ENCODE measurements at places on chromosomes 3 and 15.
A peak's percentile ranks its signal among the peaks of the same experiment; 100 is the strongest.

DNA sequence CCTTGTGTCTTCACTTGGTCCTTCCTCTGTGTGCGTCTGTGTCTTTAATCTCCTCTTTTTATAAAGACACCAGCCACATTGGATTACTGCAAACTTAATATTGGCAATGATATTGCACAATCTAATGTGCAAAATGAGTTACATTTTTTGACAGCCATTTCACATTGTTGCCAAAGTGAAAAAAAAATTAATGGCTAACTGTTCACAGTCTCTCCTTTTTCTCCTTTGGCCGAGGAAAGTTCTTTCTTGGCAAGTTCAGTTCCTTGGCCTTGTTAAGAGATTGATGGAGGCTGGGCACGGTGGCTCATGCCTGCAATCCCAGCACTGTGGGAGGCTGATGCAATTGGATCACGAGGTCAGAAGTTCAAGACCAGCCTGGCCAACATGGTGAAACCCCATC is 62.2 kb upstream of the ZNF280D start:
- no peak for DNase-seq

DNA sequence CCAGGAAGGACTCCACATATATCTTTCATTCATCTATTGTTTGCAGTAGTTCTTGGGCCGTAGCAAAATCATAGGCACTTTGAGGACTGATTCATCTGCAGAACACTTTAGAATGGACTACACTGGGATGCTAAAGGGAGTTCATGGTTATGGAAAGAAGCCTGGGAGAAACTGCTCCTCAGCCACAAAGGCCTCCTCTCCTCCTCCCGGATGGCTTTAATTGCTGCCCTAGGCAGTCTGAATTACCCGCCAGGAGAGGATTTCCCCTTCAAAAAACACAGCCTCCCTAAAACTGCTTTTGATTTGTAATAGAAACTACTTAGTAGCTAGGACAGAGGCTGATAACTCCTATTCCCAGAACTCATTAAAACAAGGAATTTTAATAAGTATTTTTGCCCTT is 4.6 kb downstream of the TMEM266 start:
- no peak for DNase-seq

GRCh38 chr3:192905980-192906678 is 11.5 kb downstream of the MB21D2 start:
- DNase-seq, result no peak

- DNase-seq, result no peak
Observed at GRCh38 chr3:160226026-160226907, 1.0 kb downstream of the C3orf80 start.

DNA sequence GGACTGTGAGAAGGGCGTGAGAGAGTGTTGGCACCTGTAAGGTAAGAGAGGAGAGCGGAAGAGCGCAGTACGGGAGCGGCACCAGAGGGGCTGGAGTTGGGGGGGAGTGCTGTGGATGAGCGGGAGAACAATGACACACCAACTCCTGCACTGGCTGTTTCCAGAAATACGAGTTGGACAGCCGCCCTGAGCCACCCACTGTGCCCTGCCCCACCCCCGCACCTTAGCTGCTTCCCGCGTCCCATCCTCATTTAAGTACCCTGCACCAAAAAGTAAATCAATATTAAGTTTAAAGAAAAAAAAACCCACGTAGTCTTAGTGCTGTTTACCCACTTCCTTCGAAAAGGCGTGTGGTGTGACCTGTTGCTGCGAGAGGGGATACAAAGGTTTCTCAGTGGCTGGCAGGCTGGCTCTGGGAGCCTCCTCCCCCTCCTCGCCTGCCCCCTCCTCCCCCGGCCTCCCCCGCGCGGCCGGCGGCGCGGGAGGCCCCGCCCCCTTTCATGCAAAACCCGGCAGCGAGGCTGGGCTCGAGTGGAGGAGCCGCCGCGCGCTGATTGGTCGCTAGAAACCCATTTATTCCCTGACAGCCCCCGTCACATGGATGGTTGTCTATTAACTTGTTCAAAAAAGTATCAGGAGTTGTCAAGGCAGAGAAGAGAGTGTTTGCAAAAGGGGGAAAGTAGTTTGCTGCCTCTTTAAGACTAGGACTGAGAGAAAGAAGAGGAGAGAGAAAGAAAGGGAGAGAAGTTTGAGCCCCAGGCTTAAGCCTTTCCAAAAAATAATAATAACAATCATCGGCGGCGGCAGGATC is at the start of gene SOX2:
TSS of gene SOX2 (plus strand) at position 601 of the 811 bp plus-strand sequence. CDS start 436 bp downstream, outside the sequence.
- no peak for DNase-seq

GRCh38 chr15:76328106-76328696 is 8.4 kb upstream of the ISL2 start:
- no peak for DNase-seq

DNA sequence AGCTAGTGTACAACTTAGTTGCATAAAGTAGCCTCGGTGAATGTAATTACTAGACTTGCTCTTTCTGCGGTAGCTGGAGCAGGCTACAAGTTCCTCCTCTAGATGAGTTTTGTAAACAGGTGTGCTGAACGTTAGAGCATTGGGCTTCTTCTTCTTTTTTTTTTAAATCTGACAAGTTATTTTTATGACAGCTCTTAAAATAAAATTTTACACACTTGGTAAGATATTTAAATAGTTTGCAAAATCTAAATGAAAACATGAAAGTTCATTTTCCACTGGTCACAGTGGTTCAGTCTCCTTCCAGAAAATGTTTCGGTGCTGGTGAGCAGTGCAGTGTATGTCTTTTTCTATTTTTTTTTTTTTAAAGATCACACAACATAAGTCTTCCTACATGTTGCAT is 3.0 kb downstream of the CCR9 start:
- DNase-seq, result no peak

DNA sequence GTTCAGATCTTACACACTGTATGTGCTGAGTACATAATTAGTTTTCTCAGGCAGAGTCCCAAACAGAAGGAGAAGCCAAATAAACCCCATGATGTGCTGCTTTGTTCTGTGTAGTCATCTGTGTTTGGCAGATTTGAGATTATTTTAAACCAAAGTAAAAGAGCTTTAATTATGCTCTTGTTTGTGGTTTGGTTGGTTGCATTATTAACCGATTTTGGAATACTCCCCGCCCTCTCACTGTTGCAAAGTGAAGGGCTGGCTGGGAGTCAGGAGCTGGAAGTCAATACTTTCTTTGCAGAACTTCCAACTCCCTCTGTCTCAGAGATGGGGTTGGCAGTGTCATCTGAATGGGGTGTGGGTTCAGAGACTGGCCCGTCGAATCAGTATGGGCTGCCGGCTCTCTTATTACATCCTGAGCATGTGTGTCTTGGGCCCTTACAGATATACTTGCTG is 34.4 kb downstream of the SLCO3A1 start:
- no peak for DNase-seq

- no peak for DNase-seq
Observed at GRCh38 chr3:100402256-100402655, 917 bp downstream of the LNP1 start.

DNA sequence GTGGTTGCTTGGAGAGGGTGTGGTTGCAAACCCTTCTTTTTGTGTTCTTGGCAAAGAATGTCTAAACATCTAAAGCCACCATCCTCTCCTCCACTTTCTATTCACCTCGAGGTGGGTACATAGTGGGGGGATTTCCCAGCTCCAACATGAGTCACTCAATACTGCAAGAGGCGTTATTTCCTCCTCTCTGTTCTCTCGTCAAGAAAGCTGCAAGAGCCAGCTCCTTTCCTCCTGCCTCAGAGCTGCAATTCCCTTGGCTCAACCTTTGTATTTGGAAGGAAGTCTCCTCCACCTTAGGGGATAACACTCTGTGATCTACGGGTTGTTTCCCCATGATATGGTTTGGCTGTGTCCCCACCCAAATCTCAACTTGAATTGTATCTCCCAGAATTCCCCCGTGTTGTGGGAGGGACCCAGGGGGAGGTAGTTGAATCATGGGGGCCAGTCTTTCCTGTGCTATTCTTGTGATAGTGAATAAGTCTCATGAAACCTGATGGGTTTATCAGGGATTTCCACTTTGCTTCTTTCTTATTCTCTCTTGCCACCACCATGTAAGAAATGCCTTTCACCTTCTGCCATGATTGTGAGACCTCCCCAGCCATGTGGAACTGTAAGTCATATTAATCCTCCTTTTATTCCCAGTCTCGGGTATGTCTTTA is 138.4 kb downstream of the PLCL2 start:
- peak; percentile 44 for DNase-seq

DNA sequence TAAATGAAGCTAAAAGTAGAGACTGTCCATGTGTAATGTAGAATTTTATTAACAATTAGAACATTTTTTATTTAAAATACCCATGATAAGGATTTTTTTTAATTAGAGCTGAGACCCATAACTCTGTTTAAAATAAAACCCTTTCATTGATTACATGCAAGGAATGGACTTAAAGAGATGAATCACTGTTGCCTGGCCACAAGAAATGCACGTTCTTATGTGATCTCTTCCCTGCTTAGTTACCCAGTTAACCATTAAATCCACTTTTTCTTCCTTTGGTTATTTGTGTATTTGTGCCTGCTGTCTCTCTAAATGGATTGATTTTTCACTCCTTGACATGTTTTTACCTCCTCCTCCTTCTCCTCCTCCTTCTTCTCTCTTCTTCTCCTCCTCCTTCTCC is 83.3 kb upstream of the SLITRK3 start:
- DNase-seq, result no peak

DNA sequence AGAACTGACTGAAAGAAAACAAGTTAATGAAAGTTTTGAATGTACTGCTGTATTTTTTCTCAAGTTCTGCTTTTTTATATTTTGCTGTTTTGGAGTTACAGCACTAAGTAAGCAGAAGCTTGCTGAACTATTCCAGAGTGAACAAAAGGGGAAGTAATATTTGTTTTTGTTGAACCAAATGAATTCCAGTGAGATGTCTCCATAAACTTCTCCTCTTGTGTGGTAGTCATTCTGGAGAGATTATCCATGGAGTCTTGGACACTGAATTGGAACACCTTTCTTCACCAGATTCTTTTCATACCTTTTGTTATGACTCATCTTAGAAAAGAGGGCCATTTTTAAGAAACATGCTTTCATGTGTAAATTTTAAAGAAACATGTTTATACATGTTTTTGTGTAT is 8.8 kb downstream of the ANKUB1 start:
- no peak for DNase-seq

DNA sequence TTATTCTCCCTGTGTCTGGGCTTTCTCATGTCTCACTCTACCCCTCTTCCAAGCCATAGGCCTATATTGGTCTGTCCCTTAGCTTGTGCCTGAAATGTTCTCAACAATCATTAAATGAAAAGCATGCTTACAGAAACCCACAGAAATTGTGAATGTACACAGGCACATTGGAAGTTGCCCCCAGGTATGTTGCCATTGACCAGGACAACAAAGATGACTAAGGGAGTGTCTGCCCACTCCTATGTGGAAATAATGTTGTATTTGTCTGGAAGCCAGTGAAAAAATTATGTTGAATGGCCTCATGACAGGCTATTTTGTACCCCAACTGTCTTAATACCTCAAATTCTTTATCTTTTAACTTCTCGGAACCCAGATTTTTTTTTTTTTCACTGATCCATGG is 102.0 kb downstream of the TPRG1 start:
- DNase-seq, result no peak

- no peak for DNase-seq
Observed at GRCh38 chr3:127035677-127036076, 52.8 kb downstream of the PLXNA1 start.

DNA sequence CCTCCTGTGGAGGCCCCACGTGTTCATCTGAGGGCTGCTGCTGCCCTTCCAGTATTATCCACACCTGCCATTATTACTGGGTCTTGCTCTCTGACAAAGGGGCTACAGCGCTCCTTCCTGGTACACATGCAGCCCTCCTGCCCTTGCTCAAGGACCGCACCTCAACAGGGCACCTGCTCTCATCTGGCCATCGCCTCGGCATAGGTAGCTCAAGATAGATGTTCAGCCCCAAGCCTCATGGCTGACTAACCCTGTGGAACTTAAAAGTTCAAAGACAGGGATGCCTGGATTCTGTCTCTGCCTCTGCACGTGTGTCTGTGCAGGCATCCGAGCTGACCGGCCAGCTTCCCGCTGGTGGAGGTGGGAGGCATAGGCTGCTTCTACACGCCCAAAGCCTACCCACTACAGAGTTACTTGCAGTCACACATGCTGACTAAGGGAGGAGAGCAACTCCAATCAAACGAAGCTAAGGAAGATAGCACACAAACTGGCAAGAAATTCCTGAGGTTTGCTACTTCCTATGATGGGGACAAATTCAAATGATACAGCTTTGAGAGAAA is 152.5 kb upstream of the ATP10A start:
- no peak for DNase-seq

DNA sequence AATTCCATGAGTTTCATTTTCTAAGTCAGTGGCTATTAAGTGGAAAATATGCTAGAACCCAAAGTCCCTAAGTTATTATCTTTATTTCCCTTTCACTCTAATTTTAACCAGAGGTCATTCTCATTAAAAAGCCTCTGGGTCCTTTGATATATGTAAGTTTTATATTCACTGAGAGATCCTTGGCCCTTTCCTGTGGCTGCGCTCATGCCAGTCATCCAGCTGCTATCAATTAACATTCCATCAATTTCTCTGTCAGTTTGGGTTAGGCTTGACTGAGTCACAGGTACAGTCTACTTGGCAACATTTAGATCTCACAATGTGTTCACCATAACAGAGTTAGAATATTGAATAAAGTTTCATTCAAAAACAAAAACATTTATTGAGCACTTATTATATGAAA is 58.0 kb upstream of the FBN1 start:
- no peak for DNase-seq

DNA sequence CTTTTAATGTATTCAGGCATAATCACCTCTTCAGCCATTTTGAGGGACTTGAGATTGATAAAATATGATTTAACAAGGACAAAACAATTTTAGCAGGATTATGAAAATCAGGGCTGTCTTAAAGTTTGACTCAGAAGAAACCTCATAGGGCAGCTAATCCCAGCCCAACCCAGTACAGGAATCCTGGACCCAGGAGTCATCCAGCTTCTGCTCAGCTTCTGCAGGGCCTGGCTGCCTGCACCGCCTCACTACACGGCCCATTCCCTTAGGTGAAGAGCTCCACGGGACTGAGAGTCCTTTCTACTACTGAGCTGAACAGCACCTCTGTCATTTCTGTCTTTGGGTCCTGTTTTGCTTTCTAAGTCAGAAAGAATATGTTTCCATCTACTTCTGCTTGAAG is 37.5 kb downstream of the ARHGAP31 start:
- no peak for DNase-seq

GRCh38 chr15:69156736-69157381 is 3.6 kb upstream of the GLCE start:
- DNase-seq, result no peak

GRCh38 chr15:73935547-73935946 is 9.3 kb downstream of the LOXL1 start:
- no peak for DNase-seq

- no peak for DNase-seq
Observed at GRCh38 chr15:91104111-91104510, 4.1 kb downstream of the SV2B start.

GRCh38 chr3:185311991-185312390 is 50.9 kb upstream of the MAP3K13 start:
- DNase-seq, result no peak

GRCh38 chr3:966341-966740 is 126.5 kb upstream of the CNTN6 start:
- no peak for DNase-seq

DNA sequence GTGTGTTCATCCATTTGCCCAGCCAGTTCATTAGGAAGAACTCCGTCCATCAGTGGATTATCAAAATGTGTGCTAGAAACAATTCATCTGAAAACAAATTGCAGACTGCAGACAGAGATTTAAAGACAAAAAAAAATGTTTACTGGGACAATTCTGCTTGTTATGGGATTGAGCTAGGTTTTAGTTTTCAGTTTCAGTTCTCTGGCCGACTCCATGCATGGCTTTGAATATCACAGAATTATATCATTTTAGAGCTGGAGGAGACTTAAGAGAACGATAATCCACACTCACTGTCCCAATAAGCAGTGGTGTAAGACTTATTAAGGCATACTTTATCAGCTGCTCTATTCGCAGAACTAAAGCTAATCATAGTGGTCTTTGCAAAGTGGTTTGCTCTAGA is 51.1 kb downstream of the TFG start:
- DNase-seq, result no peak

All from activated T-cell treated with anti-CD3 and anti-CD28 coated beads, Interleukin-2, amount 50 U/mL, for 4 hours (primary cell).